NCI-H460 (cell line): ENCODE measurements at places on chromosomes 5 and 9. TPM values are rescaled to one million over a fixed set of nuclear protein-coding genes. Genes with fewer than 3 reads are reported as not detected.
A peak's percentile ranks its signal among the peaks of the same experiment; 100 is the strongest.

DNA sequence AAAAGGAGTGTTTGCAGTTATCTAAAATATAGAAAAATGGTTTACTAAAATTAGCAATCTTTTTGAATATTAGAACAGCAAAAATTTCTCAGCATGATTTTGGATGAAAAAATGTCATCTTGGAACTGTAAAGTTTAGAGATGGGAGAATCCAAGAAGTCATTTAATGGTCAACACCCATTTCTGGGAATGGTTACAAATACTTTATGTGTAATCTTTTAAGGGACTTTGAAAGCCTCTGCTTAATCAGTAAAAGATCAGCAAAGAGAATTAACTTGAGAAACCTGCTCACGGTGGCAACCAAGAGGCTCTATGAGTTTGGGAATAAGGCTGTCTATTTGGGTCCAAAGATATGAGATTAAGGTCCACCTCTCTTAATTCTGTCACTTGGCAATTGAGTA, 13.0 kb downstream of the C1QTNF3 start:
- DNase-seq: no peak

The PCDHGB2 gene
- total RNA-seq: 1.8 and 2.0 TPM in 2 replicates

The SETX gene
- 52.8 and 59.3 TPM in 2 replicates for total RNA-seq

The MEGF10 gene
- total RNA-seq: 0.02 TPM in 1 of 2 replicates, not detected in the other

- no peak for DNase-seq
Measured at GRCh38 chr9:14926941-14927624, 16.9 kb upstream of the FREM1 start.

GRCh38 chr5:33362915-33363314, 77.8 kb upstream of the TARS1 start:
- DNase-seq: no peak

The COL5A1 gene
- total RNA-seq: 1.6 and 2.1 TPM in 2 replicates

The HMHB1 gene
- total RNA-seq: not detected in 2 replicates

DNA sequence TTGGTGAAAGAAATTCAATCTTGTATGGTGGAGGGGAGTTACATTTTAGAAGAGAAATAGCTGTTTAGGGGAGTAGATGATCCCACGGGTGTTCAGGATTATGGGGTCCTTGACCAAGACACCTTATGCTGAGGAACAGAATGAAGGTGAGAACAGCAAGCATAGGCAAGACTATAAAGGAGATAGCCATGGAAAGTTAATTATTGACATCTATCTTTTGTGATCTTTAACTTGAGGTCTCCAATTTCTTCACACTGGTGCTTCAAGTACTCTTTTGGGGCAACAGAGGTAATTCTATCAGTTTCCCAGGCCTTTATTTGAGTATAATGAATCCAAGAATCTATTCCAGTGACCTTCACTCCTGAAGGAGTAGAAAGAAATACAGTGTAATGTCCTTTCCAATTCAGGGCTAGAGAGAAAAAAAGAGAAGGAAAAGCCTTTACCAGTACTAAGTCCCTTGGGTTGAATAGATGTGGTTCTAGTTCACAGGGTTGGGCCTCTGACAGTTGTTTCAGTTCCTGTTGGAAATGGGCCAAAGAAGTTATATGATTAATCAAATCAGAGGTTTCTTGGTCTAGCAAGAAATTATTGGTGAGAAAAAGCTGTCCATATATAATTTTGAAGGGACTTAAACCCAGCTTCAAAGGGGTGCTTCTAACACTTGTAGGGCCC, 2104.1 kb upstream of the ACO1 start:
- DNase-seq: no peak

DNA sequence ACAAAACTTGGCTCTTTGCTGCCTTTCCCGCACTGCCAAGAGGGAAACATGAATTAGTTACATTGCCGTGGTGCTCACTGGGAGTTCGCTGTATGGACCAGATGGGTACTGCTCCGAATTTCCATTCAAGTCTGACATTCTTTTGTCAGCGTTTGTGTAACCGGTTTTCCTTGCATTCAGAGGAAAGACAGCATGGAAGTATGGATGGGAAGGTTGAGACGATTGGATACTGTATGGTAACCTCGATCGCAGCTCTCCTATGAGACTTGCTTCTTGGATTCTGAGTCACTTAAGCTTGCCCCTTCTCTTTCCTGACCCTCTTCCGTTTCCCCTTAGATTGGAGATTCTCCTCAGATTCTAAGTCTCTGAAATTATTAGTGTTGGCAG, 625 bp upstream of the UBLCP1 start:
- peak; percentile 7 for DNase-seq

The BTNL8 gene
- 0.32 TPM in 1 of 2 replicates, not detected in the other for total RNA-seq

DNA sequence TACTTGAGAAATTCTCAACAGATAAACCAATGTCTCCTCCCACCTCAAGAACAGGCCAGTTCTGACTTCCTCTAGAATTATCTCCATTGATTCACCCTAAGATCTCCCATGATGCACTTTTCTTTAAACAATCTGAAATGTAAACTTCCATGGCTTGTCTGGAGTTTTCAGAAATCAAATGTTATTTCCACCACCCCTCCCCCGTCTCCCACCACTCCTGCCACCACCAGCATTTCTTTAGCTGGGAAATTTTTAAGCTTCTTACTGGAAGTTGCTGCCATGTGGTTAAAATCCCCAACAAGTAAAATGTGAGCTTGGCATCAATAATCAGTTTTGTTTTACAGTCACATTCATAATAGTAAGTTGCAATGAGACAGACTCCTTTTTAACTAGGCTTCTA, 32.8 kb upstream of the BASP1 start:
- DNase-seq: no peak

GRCh38 chr5:179250561-179251225, 94.6 kb downstream of the ADAMTS2 start:
- no peak for DNase-seq

DNA sequence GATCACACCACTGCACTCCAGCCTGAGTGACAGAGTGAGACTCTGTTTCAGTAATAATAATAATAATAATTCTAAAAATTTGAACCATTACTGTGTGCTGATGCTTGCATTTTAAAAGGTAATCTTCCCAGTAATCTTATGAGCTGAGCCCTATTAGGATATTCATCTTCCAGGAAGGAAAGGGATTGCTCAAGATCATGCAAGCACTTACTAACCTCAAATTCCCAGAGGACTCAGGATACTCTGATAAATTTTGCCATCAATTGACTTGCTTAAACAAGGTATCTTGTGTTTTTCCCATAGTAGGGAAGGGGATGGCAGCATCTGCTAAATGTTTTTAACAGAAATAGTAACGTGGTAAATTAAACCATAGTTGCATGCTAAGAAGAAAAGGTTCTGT, 176.4 kb upstream of the MRPS30 start:
- DNase-seq: no peak

DNA sequence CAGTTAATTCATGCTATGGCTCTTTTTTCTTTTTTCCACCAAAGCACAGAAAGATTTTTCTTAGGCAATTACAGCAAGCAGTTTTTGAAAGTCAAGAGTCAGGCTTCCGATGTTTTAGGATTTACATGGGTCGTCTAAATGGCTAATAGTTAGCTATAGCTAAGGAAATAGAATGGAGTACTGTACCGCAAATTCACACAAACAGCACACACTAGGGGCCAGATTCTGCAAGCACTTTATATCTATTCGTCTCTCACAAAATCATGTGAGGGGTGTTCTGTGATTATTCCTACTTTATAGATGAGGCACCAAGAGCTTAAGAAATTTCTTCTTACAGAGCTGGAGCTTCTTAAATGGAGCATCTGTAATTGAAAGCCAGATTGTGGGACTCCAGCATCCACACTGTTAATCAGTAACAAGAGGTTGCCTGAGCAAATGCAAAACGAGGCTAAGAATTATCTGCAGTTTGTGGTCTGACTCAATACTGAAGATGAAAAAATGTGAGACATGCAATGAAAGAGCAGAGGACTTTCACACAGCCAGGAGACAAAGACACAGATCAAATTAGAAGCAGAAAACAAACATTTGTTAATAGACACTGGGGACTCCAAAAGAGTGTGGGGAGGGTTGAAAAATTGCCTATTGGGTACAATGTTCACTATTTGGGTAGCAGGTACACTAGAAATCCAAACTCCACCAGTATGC, 62.7 kb upstream of the CTXN3 start:
- DNase-seq: no peak

DNA sequence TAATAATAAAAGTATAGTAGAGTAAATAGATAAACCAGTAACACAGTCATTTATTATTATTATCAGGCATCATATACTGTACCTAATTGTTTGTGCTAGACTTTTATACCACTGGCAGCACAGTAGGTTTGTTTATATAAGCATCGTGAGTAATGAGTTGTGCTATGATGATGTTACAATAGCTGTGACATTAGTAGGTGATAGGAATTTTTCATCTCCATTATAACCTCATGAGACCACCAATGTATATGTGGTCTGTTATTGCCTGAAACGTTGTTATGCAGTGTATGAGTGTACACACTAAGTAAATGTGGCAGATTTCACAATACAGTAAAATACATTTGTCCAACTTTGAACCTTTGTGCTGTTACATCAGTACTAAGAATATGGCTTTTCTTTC, 72.7 kb upstream of the SPATA31D4 start:
- no peak for DNase-seq

GRCh38 chr9:83413367-83413766, 124.8 kb downstream of the FRMD3 start:
- no peak for DNase-seq

DNA sequence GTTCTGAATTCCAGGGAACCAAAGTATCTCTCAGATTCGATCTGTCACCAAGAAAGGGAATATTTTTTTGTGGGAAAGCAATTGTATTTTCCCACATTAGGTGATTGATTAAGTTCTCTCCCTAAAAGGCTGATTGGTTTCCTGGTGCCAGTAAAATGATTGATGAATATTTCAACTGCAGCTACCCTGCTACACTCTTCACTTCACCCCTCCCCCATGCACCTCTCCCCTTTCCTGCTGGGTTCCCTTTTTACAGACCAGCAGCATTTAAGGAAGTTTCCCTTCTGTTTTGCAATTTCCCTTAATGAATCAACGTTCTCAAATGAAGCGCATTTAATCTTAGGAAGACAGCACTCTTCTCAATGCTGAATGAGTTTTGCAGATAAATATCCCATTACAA, 13.1 kb downstream of the NR6A1 start:
- no peak for DNase-seq

GRCh38 chr5:52989025-52989780, at the start of gene ITGA2:
TSS of gene ITGA2 (plus strand) at chr5:52989352. CDS start at chr5:52989469, 117 bp downstream.
- peak; percentile 26 for DNase-seq

DNA sequence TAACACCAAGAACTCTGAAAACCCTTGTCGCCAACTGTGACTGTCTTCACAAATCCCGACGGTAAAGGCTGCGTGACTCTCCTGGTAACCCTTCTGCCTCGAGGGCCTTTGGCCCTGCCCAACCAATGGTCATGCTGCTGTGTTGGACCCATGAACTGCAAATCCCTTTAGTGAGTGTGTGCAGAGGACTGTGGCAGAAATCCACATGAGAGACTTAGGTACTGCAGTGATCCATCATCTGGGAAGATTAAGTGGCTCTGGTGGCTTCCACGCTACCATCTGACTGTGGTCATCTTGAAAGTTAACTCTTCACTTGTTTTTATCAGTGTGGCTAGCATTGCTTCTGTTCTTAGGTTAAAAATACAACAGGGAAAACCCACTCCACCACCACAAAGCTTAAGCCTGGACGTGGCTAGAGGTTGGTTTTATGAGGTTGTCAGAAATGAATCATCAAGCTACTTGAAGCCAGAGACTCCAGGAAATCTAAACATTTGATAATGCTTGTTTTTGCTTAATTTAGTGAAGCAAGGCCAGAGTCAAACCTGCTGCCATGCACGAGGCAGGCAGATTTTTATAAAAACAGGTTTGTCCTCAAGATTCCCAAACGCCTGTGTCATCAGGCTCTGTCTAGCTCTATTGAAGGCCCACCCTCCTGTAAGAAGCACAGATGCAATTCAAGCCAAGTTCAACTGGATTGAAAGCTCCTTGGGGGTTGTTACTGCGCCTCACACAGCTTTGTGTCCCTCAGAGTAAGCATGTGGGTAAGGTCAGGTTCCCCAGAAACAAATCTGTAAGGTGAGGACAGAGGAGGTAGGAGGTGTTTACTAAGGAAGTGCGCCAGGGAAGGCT, 52.7 kb upstream of the ERCC6L2 start:
- DNase-seq: no peak

The SH3PXD2B gene
- 11.5 and 14.9 TPM in 2 replicates for total RNA-seq

The DCANP1 gene
- not detected in 2 replicates for total RNA-seq

The PCDHB2 gene
- total RNA-seq: 0.29 and 0.52 TPM in 2 replicates

The PCDHGB4 gene
- total RNA-seq: 5.5 and 5.6 TPM in 2 replicates

DNA sequence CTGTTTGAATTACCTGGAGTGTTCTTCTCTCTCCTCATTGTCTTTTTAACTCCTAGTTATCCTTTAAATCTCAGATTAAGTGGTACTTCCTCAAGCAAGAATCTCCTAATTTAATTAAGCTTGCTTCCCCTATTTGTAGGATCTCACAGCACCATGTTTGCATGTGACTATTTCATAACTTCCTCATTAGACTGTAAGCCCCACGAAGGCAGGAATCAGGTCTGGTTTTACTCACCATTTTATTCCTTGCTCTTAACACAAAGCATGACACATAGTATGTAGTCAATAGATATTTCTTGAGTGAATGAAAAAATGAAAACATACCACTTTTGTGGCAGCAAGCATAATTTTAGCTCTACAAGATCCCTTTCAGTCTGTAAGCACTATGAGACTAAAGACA, 1.3 kb upstream of the ERMP1 start:
- no peak for DNase-seq

The FOXD4L4 gene
- total RNA-seq: 0.07 TPM in 1 of 2 replicates, not detected in the other

The RGS7BP gene
- not detected in 2 replicates for total RNA-seq

DNA sequence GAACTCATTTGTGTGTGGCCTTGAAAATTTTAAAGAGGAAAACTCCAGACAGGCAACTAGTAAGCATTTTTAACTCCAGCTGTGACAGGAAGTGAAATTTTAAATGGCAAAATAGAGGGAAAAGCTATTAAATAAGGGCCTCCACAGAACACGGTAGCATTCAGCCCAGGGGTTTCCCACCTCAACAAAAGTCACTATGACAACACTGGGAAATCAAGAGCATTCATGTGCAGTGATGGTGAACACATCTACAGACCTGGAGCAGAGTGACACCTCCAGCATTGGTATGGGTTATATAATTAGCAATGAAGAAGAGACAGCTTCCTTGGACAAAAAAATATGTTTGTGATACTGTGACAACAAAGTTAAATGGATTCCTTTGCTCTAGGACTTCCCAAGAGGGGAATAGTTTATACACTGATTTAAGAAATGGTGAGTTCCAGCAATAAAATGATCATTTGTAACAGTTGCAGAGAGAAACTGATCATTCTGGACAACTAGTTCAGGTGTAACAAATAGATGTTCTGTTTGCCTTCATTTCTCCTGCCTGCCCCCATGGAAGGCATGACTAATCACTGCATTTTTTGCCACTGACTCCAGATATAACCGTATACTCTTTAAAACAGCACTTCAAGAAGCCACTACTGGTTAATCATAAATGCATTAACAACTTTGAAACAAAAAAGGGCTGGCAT, 93.3 kb upstream of the SLC44A1 start:
- DNase-seq: no peak

- no peak for DNase-seq
Measured at GRCh38 chr9:132311978-132312377, 42.8 kb downstream of the SETX start.

The INSYN2B gene
- total RNA-seq: 0.89 and 0.97 TPM in 2 replicates

- DNase-seq: no peak
Measured at GRCh38 chr5:132024117-132024435, 12.6 kb upstream of the ACSL6 start.

GRCh38 chr5:59795141-59795540, 98.4 kb downstream of the PDE4D start:
- DNase-seq: no peak

GRCh38 chr5:115736004-115736689, 80.3 kb downstream of the CDO1 start:
- no peak for DNase-seq

- no peak for DNase-seq
Measured at GRCh38 chr5:55438998-55439397, 95.8 kb downstream of the PLPP1 start.

GRCh38 chr9:99239341-99240060, 17.4 kb downstream of the SEC61B start:
- DNase-seq: no peak
